ENCODE measurements at places on chromosomes 2 and 18. TPM values are rescaled to one million over a fixed set of nuclear protein-coding genes. Genes with fewer than 3 reads are reported as not detected.

- H3K36me3 ChIP-seq: no peaks in the 10 kb centered on the region
- no peaks in the 10 kb centered on the region for H3K27me3 ChIP-seq
- peaks cover 29% of the 10 kb centered on the region for H3K4me1 ChIP-seq
- H3K4me3 ChIP-seq: no peak overlapping the region
- H3K27ac ChIP-seq: peak overlapping the region; percentile 26
- DNase-seq: no peak
Measured at GRCh38 chr2:63738019-63738418, 103.7 kb upstream of the UGP2 start.

DNA sequence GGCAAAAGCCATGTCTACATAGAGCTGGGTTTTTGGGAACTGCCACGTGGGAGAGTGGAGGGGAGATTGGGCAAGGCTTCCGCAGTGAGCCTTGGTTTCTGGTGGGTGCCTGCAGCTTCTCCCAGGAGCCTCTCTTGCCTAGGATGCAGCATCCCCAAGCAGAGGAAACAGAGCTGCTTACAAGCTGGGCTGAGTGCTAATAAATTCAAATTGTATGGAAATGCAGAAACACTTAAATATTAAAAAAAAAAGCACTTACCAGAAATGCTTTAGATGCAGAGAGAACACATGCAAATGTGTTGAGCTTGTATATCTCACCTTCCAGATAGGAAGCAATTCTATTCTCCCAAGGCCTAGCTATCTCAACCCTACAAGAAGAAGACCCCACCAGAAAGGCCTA, 96.0 kb upstream of the ST3GAL5 start:
- no peaks in the 10 kb centered on the region for H3K36me3 ChIP-seq
- no peak for DNase-seq
- H3K4me1 ChIP-seq: no peaks in the 10 kb centered on the region
- peaks cover 59% of the 10 kb centered on the region for H3K27me3 ChIP-seq
- H3K27ac ChIP-seq: no peak overlapping the region

GRCh38 chr2:210049831-210050230, 47.4 kb downstream of the RPE start:
- H3K27me3 ChIP-seq: no peaks in the 10 kb centered on the region
- H3K4me1 ChIP-seq: no peaks in the 10 kb centered on the region
- H3K36me3 ChIP-seq: peaks cover 57% of the 10 kb centered on the region
- no peak for DNase-seq
- no peak overlapping the region for H3K4me3 ChIP-seq
- no peak overlapping the region for H3K27ac ChIP-seq

- no peak for DNase-seq
- no peak overlapping the region for H3K4me3 ChIP-seq
- peak overlapping the region; percentile 47 for H3K27ac ChIP-seq
- no peaks in the 10 kb centered on the region for H3K27me3 ChIP-seq
Measured at GRCh38 chr2:20410556-20411277, 36.2 kb upstream of the RHOB start.

DNA sequence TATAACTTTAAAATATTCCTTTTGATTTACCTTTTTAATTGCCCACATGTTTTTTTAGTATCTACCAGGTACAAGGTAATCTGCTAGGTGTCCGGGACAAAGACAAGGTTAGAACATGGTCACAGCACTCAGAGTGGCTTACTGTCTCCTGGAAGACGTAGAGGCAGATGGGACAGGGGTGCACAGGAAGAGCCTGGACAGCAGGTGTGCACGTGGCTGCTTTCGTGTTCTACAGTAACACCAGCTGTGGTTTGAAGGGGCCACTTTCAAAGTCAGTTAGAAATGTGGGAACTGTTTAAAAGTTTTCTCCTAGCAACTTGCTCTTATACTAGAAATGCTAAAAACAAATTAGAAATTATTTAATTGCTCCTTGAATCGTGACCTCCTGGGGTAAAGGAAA, 102.9 kb upstream of the ALPP start:
- peaks cover 17% of the 10 kb centered on the region for H3K4me1 ChIP-seq
- no peaks in the 10 kb centered on the region for H3K27me3 ChIP-seq
- H3K36me3 ChIP-seq: peaks cover 21% of the 10 kb centered on the region
- no peak overlapping the region for H3K27ac ChIP-seq
- H3K4me3 ChIP-seq: no peak overlapping the region
- no peak for DNase-seq

- no peak overlapping the region for H3K27ac ChIP-seq
- no peaks in the 10 kb centered on the region for H3K36me3 ChIP-seq
- no peak overlapping the region for H3K4me3 ChIP-seq
- no peaks in the 10 kb centered on the region for H3K27me3 ChIP-seq
- H3K4me1 ChIP-seq: no peaks in the 10 kb centered on the region
- DNase-seq: no peak
Measured at GRCh38 chr18:40612356-40612755, 1342.7 kb upstream of the PIK3C3 start.

DNA sequence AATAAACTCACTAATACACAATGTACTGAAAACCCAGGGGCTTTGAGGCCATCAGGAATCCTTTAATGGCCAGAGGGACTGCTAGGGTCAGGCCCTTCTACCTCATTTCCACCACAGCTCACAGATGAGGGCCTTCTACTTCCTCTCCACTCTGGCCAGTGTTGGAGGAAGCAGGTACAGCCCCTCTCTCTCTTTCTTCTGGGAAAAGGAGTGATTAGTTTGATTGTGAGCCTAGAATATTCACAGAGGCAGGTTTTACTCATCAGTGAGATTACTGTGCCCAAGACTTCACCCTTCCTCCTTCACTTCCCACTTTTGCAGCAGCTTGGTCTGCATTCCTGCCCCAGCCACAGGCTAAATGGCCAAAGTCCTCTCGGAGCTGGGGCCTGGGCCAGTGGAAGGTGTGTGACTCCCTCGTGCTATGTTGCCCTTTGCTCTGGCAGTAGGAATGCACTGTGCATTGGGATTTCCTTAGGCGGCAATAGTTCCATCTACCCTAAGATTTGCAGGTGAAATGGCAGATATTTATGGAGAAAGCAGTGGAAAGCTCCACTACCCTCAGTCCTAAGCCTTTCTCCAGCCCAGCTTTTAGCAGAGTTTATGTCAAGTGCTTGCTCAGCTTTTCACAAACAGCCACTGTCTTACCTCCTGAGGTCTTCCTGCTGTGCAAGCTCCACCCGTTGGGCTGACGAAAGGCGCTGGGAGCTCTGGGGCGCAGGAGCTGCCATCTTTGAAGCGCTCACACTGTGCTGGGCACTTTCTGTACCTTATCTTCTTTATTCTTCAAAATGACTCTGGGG, 36.2 kb upstream of the YES1 start:
- no peaks in the 10 kb centered on the region for H3K4me1 ChIP-seq
- H3K27ac ChIP-seq: no peak overlapping the region
- H3K4me3 ChIP-seq: no peak overlapping the region
- no peaks in the 10 kb centered on the region for H3K36me3 ChIP-seq

GRCh38 chr18:34933909-34934661, 107.1 kb upstream of the MAPRE2 start:
- no peaks in the 10 kb centered on the region for H3K4me1 ChIP-seq
- DNase-seq: no peak

- no peaks in the 10 kb centered on the region for H3K27me3 ChIP-seq
- H3K4me3 ChIP-seq: no peak overlapping the region
- no peaks in the 10 kb centered on the region for H3K36me3 ChIP-seq
- no peak for DNase-seq
- peaks cover 26% of the 10 kb centered on the region for H3K4me1 ChIP-seq
- peak overlapping the region; percentile 73 for H3K27ac ChIP-seq
Measured at GRCh38 chr2:227450926-227451654, 20.9 kb upstream of the AGFG1 start.

GRCh38 chr2:18976168-18976961, 382.1 kb downstream of the OSR1 start:
- peak overlapping the region; percentile 73 for H3K27ac ChIP-seq
- peaks cover 31% of the 10 kb centered on the region for H3K4me1 ChIP-seq
- H3K36me3 ChIP-seq: no peaks in the 10 kb centered on the region

- H3K27me3 ChIP-seq: peaks cover 11% of the 10 kb centered on the region
- no peak overlapping the region for H3K27ac ChIP-seq
- no peaks in the 10 kb centered on the region for H3K4me1 ChIP-seq
- no peaks in the 10 kb centered on the region for H3K36me3 ChIP-seq
- H3K4me3 ChIP-seq: no peak overlapping the region
- no peak for DNase-seq
Measured at GRCh38 chr2:136212426-136213378, 94.8 kb upstream of the CXCR4 start.

GRCh38 chr2:169732583-169733358, 861 bp upstream of the KLHL23 start:
- H3K4me1 ChIP-seq: peaks cover 16% of the 10 kb centered on the region
- no peaks in the 10 kb centered on the region for H3K27me3 ChIP-seq
- no peak for DNase-seq

DNA sequence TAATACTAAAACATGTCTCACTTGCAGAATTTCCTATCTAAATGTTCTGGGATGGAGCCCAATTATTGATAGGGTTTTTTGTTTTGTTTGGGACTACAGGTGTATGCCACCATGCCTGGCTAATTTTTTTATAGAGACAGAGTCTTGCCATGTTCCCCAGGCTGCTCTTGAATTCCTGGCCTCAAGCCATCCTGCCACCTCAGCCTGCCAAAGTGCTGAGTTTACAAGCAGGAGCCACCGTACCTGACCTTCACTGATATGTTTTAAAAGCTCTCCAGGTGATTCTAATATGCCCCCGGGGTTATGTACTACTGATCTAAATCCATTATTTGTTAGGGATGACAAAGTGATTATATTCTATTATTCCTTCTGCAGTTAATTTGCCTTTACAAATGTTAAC, 2.2 kb downstream of the ELAC1 start:
- H3K4me1 ChIP-seq: peaks cover 43% of the 10 kb centered on the region
- H3K36me3 ChIP-seq: peaks cover 8% of the 10 kb centered on the region
- H3K27me3 ChIP-seq: no peaks in the 10 kb centered on the region
- DNase-seq: peak; percentile 42
- no peak overlapping the region for H3K4me3 ChIP-seq

DNA sequence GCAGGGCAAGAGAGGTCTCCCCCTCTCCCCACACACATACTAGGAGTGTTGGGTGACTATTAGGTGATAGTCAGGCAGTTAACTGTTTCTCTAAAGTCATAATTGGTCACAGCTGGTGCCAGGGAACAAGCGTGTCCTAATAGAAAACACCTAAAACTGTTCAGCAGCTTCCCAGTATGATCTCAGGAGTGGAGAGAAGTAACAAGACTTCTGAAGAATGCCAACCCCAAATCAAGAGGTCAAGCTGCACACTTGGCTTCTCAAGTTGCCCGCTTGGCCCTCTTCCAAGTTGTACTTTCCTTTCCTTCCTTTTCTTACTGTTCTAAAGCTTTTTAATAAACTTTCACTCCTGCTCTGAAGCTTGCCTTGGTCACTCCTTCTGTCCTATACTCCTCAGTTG, 22.4 kb upstream of the STAT1 start:
- no peak for DNase-seq
- no peaks in the 10 kb centered on the region for H3K4me1 ChIP-seq
- H3K27ac ChIP-seq: no peak overlapping the region
- no peaks in the 10 kb centered on the region for H3K27me3 ChIP-seq
- no peaks in the 10 kb centered on the region for H3K36me3 ChIP-seq

- H3K4me3 ChIP-seq: no peak overlapping the region
- peaks cover 22% of the 10 kb centered on the region for H3K36me3 ChIP-seq
- no peaks in the 10 kb centered on the region for H3K27me3 ChIP-seq
- peaks cover 30% of the 10 kb centered on the region for H3K4me1 ChIP-seq
- no peak overlapping the region for H3K27ac ChIP-seq
Measured at GRCh38 chr2:71153585-71154224, 23.3 kb downstream of the MPHOSPH10 start.

DNA sequence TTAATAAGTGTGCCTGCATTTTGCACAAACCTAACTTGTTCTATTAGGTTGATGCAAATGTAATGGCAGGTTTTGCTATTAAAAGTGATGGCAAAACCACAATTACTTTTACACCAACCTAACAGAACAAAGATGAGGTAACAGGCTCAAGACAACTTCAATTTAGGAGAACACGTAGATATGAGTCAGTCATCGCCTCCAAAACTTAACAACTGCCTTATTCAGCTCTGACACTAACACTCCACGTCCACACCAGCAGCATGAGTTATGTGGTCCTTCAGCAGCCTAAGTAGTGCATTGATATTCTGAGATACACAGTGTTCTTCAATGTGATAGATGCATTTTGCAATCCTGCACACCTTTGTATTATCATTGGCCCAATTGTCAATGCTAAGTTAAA, 1175.1 kb upstream of the ACVR2A start:
- no peak overlapping the region for H3K27ac ChIP-seq
- H3K4me3 ChIP-seq: no peak overlapping the region
- no peaks in the 10 kb centered on the region for H3K4me1 ChIP-seq
- DNase-seq: no peak

GRCh38 chr2:97718942-97719341, 5.6 kb downstream of the ZAP70 start:
- H3K27me3 ChIP-seq: peaks cover 3% of the 10 kb centered on the region
- H3K4me1 ChIP-seq: no peaks in the 10 kb centered on the region
- H3K27ac ChIP-seq: no peak overlapping the region
- no peak for DNase-seq
- no peak overlapping the region for H3K4me3 ChIP-seq
- no peaks in the 10 kb centered on the region for H3K36me3 ChIP-seq

DNA sequence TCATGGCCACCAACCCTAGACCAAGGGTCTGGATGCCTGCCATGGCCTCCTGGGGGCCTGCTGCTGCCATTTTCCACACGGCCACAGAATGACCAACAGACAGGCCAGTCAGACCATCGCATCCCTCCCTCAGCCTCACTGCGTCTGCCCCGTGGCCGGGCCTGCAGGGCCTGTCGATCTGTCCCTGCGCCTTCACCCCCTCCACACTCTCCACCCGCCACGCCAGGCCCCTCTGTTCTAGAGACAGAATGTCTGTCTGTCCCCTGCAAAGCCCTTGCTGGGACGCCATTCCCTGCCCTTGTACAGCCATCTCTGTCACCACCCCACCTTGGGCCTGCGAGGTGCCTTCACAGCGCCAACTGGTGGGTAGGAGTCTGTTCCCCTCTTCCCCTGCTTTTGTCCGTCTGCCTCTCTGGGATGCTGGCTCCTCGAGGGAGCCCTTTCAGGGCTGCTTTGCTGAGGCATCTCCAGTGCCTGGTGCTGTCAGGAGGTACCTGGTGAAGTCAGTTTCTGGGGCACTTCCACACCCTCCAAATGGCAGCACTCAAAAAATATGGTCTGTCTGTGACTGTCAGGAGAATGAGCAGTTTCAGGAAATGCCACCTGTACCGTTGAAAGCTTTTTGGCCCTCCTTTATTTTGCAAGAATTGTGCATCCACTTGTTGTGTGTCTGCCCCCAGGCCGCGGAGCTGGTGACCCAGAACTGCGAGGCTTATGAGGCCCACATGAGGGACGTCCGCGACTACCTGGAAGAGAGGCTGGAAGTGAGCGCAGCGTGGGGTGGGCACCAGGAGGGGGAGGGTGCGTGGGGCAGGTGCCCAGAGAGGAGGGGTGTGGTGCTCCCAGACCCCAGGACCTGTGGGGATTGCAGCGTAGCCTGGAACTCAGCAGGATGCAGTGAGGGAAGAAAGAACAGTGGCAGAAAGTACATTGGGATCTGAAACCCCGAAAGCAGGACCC, 6.7 kb upstream of the ESPNL start:
- no peak overlapping the region for H3K27ac ChIP-seq
- no peak overlapping the region for H3K4me3 ChIP-seq
- no peaks in the 10 kb centered on the region for H3K36me3 ChIP-seq
- no peaks in the 10 kb centered on the region for H3K4me1 ChIP-seq
- DNase-seq: no peak

Gene ONECUT2
- total RNA-seq: 0.41 TPM

Gene MATN3
- 0.22 TPM for total RNA-seq

Gene RMDN2
- total RNA-seq: 6.5 TPM

Gene FBXO48
- total RNA-seq: 1.0 TPM

Gene DHRS9
- 7.3 TPM for total RNA-seq

Gene SH2D6
- not detected for total RNA-seq

Gene SEMA4C
- 16.6 TPM for total RNA-seq

Gene GPR39
- total RNA-seq: not detected

Gene NOP58
- total RNA-seq: 21.4 TPM

Gene GTF2A1L
- total RNA-seq: not detected

Gene LCT
- not detected for total RNA-seq
